ENCODE measurements at places on chromosomes 16 and 17.

- DNase-seq = no peak
Measured at GRCh38 chr16:8996891-8997290, 33.2 kb upstream of the USP7 start.

- DNase-seq = peak; percentile 27
Measured at GRCh38 chr17:43316522-43317142, 82.2 kb upstream of the ARL4D start.

- no peak for DNase-seq
Measured at GRCh38 chr17:49444384-49444783, 29.7 kb upstream of the PHB1 start.

DNA sequence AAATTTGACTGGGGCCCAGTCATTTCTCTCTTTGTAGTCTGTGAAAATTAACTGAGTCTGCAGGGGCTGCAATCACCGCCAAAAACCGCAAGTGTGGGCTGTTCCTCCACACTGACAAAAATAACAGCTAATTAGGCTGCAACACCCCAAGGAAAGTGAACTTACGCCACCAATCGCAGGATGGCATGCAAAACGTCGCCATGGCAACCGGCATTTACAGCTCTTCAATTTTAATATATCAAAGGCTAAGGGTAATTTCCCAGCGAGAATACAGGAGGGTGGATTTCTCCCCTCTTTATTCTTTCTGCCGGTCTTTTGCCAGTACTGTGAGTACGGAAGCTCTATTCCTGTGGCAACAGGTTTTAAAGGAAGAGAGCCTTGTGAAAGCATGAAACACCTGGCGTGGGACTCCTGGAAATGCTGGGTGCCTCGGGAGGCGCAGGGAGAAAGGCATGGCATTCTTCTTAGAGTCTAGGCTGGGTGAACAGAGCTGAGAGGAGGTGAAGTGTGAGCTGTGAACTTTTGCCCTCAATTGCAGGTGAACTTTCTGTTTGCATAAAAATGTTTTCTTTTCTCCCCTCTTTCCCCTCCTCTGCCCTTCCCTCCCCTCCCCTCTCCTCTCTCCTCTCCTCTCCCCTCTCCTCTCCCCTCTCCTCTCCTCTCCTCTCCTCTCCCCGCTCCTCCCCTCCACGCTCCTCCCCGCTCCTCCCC is 399.7 kb downstream of the XYLT1 start:
- peak; percentile 88 for DNase-seq

GRCh38 chr17:76869496-76870376 is 1.5 kb downstream of the MGAT5B start:
- no peak for DNase-seq

DNA sequence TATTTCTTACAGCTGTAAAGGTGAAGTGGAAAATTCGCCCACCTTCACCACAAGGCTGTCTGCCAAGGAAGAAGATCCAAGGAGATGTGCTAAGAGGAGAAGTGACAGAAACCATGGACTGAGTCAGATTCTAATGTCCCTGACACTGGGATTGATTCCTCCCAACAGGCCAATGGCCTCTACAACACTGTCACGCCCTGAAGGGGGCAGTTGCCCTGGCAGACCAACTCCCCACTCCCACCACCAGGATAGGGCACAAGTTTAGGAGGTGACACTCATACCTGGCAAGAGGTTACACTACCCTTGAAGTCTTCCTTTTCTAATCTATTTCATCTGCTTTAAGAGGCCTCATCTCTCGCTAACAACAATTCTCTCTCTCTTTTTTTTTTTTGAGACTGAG is 16.1 kb downstream of the PIP4K2B start:
- no peak for DNase-seq

DNA sequence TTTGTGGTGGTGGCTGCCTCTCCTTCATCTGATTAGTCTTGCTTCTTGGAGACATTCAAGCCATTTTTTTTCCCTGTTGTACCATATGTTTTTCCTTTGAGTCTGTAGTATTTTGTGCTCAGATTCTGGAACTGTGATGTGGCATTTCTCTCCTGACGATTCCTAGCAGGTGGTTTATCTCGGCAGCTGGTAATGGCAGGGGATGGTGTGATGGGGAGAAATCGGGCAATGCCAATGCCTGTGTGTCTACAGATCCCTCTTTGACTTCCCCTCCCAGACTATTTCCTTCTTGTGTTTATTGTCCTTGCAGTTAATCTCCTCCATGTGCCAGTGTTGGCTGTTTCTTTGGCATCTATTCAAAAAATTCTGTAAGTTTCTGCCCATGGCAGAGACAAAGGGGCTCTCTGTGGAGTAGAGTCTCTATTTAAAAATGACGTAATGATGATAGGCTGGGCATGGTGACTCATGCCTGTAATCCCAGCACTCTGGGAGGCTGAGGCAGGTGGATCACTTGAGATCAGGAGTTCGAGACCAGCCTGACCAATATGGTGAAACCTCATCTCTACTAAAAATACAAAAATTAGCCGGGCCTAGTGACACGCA is 90.2 kb upstream of the ERCC4 start:
- no peak for DNase-seq

DNA sequence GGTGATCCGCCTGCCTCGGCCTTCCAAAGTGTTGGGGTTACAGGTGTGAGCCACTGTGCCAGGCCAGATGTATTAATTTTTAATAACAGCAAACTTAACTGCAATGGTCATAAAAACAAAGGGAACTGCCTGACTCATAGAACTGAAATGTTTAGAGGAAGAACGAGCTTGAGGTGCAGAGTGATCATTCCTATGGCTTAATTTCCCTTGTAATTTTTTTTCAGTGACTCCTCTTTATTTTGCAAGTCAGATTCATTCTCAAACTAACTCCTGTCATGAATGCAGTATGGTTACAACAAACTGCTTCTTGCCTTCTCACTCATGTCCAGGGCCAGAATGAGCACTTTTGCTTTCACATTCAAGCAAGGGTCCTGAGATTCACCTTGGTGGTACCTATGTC is 231.3 kb downstream of the HAPSTR1 start:
- DNase-seq = no peak

DNA sequence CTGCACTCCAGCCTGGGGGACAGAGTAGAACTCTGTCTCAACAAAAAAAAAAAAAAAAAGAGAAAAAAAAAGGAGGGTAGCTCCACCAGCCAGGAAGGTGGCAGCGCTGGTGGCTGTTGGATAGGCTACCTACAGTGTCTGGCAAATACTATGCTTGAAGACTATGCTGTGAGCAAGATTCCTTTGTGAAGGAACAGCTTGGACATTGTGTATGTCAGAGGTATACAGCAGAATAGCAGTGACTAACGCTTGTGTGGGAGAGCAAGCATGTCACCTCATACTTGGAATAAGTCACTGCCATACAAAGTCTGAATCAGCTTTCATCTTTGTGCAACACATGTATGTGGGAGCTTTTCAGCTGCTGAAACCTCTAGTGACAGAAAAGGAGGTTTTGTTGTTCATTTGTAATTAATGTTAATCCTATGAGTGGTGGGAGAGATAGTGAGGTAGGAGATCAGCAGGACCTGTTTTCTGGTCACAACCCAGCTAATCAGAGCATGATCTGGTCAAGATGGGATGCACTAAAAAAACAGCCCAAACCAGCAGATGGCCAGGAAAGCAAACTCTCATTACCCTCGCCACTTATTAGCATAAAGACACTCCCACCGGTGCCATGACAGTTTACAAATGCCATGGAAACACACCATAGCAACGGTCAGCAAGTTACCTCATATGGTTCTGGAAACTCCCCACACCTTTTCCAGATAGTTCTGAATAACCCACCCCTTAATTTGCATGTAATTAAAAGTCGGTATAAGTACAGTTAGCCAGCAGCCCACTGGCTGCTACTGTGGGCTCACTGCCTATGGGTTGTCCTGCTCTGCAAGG is 6.8 kb upstream of the ITGAD start:
- peak; percentile 33 for DNase-seq

DNA sequence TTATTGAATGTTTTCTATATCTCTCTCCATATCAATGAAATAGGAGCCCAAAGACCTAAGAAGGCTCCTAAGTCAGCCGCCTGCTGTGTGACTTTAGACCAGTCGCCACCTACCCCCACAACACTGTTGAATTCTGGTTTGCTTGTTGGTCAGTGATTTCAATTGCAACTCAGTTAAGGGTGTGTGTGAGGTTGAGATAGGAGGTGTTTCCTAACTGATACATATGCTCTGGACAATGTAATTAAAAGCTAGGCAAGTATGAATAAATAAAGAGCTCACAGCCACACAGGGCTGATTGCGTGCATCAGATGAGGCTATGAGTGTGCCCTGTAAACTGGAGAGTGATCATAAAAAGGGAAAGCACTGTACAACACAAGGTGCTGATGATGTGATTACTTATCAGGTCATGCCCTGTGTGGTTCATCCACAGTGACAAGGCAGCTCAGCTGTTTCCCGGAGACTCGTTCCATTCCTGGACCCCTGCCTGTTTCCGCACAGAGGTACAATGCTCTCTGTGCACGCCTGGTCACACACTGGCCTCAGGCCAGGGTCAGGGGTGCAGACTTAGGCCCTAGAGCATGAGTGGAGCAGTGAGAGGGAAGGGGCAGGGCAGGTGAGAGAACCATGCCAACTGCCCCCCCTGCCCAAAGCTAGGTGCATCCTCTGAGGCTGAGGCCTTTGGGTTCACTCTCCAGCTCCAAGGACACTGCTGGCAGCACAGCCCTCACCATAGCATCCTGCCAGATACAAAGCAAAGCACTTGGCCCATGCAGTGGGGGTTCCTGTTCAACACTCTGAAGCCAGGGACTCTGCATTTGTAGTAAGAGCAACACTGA is 3.3 kb upstream of the KRT35 start:
- no peak for DNase-seq

GRCh38 chr17:45046537-45047125 is 4.8 kb downstream of the DCAKD start:
- no peak for DNase-seq

DNA sequence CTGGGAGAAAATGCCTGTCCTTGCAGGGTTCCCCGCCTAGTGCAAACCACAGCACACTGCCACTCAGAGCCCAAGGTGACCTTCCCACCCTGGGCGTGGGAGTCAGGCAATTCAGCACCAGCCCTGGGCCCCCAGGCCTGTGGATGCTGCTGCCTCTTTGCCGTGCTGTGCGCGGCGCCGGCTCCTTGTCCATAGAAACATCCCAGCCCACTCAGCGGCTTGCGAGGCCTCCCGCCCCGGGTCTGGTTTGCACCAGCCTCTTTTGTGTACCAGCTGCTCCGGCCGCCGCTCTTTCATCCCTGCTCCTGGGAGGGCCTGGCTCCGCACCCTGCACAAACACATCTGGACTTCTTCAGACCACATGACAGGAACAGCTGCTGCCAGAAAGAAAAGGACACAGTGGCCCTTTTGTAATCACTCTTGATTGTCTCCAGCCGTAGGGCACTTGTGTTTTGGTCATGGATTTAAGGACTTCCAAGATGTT is 75.4 kb upstream of the SDK2 start:
- no peak for DNase-seq

GRCh38 chr17:1560101-1560857 is 2.3 kb downstream of the PITPNA start:
- DNase-seq = no peak

- DNase-seq = peak; percentile 1
Measured at GRCh38 chr17:70288540-70289290, 119.4 kb downstream of the KCNJ2 start.

- no peak for DNase-seq
Measured at GRCh38 chr17:37698911-37699255, 46.0 kb downstream of the HNF1B start.

- DNase-seq = peak; percentile 11
Measured at GRCh38 chr17:72587773-72588511, 467.1 kb downstream of the SOX9 start.

DNA sequence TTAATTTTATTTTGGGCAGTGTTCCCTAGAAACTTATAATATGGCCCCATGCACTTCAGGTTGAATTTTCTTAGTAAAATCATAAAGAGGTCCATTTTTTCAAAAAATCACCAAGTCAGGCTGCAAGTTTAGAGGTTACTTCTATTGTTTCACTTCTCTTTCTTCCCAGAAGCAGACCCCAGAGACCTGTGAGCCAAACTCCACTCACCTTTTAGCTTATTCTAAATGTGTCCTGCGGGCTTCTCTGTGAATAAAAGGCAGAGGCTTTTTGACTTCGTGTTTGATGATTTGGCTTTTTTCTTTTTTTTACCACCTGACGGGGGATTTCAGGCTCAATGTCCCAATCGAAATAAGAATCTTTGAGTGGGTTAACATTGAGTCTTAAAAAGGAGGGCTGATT is 7.4 kb downstream of the PRKCB start:
- DNase-seq = no peak

DNA sequence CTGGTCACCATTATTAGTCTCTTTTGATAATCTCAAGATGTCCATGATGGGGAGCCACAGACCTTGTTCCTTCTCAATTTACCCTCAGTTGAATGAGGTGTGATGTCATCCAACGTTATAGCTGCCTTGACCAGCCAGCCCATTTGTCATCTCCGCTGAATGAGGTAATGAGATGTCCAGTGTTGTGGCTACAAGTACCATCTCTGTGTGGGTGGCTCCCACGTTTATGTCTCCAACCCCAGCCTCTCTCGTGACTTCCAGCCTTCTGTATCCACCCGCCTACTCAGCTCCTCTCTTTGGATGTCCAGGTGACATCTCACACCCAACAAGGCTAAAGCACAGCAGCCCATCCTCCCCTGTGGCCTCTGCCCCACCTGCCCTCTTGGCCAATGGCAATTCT is 18.2 kb downstream of the DNAH17 start:
- no peak for DNase-seq

GRCh38 chr17:63601439-63602371 is 1.0 kb downstream of the TACO1 start:
- no peak for DNase-seq

DNA sequence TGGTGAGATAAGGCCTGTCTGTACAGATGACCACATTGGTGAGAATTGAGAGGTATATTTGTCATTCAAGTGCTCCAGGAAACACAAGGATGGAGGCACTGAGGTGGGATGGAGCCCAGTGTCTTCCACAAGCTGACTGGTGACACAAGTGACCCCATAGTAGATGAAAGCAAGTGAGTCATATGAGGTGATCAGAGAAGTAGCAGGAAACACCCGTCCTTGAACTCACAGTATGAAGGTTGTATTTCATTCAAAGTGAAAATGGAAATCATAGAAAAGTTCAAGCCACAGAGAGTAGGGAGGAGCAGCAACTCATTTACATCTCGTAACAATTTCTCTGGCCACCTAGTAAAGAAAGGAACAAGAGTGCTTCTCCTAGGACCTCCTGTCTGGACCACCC is 609.8 kb downstream of the HS3ST4 start:
- no peak for DNase-seq

GRCh38 chr17:27326585-27326984 is 32.7 kb downstream of the WSB1 start:
- DNase-seq = no peak

DNA sequence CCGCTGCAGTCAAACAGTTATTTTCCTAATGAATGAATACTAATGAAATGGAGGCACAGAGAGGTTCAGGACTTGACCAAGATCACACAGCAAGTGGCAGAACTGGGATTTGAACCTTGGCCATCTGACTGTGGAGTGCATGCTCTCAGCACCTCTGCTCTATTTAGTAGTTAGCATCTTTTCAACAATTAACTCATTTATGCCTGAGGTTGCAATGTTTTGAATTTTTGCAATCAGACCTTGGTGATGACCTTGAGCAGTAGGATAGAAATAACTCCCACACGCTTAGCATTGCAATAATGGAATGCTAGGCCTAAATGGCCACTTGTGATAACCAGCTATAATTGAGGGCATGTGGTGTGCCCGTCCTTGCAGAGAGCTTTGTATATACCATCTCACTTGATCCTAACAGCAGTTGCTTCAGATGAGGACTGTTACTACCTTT is 31.0 kb downstream of the NAGPA start:
- DNase-seq = no peak

GRCh38 chr16:88939972-88940861 is 36.8 kb downstream of the CBFA2T3 start:
- DNase-seq = peak; percentile 10

GRCh38 chr17:27540318-27541101 is 84.3 kb downstream of the KSR1 start:
- DNase-seq = no peak

- no peak for DNase-seq
Measured at GRCh38 chr17:31859487-31860008, 504 bp upstream of the COPRS start.
